Spleen (tissue), 13 donors: ENCODE measurements at places on chromosomes 1 and 21. TPM values are rescaled to one million over a fixed set of nuclear protein-coding genes. Genes with fewer than 3 reads are reported as not detected.
A peak's percentile ranks its signal among the peaks of the same experiment; 100 is the strongest.

DNA sequence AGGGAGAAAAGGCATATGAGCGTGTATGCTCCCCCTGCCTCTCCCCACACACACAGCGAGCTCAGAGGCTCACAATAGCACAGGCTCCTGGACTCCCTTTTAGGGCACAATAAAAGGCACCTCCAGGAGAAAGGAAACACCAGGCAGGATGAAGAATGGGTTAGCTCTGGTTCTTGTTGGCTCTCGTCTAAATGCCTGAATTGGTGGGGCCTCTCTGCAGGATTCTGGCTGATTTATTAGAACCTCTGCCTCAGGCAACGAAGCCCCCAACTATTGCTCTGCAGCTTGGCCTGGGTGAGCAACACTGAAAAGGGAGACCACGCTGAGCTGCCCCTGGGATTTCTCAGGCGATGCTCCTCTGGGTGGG is 590.9 kb upstream of the PLXNA2 start:
- no peaks in the 10 kb centered on the region for H3K27me3 ChIP-seq
- H3K36me3 ChIP-seq = no peaks in the 10 kb centered on the region
- H3K4me3 ChIP-seq = no peak overlapping the region
- no peak for DNase-seq
- no peak overlapping the region for H3K27ac ChIP-seq

GRCh38 chr1:207849646-207850045 is 61.3 kb downstream of the CD34 start:
- H3K4me3 ChIP-seq = no peak overlapping the region
- DNase-seq = no peak
- H3K36me3 ChIP-seq = no peaks in the 10 kb centered on the region

- peak overlapping the region; percentile 23 for H3K27ac ChIP-seq
- H3K4me3 ChIP-seq = no peak overlapping the region
- H3K4me1 ChIP-seq = no peaks in the 10 kb centered on the region
- H3K36me3 ChIP-seq = no peaks in the 10 kb centered on the region
- no peaks in the 10 kb centered on the region for H3K27me3 ChIP-seq
Measured at GRCh38 chr1:168845140-168845539, 116.1 kb upstream of the DPT start.

DNA sequence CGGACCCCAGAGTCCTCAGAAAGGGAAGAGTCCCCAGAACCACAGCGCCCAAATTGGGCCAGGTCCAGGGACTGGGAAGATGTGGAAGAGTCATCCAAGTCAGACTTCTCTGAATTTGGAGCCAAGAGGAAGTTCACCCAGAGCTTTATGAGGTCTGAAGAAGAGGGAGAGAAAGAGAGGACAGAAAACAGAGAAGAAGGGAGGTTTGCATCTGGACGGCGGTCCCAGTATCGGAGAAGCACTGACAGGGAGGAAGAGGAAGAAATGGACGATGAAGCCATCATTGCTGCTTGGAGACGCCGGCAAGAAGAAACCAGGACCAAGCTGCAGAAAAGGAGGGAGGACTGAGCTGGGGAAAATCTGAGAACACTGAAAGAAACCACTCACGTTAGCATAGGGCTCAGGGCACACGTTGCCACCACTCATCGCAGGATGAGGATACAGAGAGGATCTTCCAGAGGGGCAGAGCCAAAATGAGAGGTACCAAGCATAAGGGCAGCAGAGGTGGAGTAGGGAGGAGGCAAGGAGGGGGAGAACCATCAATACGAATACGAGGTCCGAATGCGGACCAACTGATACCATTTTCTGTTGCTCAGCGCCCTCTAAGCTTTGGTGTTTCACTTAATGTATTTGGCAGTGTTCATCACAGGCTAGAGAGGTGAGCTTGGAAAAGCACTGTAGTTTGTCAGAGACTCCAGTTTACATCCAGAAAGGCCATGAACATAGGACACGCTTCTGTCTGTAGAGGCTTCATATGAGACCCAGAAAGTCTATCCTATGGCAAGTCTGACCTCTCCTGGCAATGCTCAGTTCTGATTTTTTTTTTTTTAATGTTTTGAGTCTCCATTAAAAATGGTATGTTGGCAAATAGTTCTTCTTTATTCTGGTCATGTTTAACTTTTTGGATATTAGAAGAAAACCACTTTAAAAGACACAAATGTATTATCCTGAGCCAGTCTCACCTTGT is 34.7 kb downstream of the STYXL2 start:
- no peak overlapping the region for H3K4me3 ChIP-seq
- H3K36me3 ChIP-seq = no peaks in the 10 kb centered on the region
- DNase-seq = no peak
- H3K27ac ChIP-seq = no peak overlapping the region
- no peaks in the 10 kb centered on the region for H3K4me1 ChIP-seq

Gene FCRL4
- total RNA-seq = 3.8 TPM
